ENCODE measurements at places on chromosomes 3 and 15.

DNA sequence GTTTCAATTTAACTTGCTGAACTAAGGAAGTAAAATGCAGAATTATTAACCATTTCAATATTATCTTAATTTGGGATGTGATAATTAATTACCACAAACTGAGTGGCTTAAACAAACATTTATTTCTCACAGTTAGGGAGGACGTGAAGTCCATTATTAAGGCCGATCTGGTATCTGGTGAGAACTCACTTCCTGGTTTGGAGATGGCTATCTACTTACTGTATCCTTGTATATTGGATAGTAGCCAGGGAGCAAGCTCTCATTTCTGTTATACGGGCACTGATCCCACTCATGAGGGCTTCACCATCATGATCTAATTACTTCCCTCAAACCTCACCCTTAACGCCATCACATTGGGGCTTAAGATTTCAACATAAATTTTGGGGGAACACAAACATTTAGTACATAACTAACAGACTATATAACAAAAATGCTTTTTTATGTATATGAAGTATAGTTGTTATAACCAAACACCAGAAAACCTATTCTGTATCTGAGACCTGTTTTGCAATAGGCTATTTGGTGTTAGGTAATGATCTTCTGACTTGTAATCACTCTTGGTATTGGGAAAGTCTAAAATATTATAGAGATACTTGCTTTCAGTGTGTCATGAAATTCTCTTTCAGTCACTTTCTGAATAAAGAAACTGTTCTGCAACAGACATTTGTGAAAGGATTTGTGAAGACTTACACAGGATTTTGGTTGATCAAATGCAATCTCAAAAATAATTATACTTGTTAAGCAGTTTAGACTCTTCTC lies 4.7 kb upstream of the KPNA4 start:
- no peak for DNase-seq

- no peak for DNase-seq
Measured at GRCh38 chr3:38843898-38844297, 27.9 kb upstream of the SCN10A start.

DNA sequence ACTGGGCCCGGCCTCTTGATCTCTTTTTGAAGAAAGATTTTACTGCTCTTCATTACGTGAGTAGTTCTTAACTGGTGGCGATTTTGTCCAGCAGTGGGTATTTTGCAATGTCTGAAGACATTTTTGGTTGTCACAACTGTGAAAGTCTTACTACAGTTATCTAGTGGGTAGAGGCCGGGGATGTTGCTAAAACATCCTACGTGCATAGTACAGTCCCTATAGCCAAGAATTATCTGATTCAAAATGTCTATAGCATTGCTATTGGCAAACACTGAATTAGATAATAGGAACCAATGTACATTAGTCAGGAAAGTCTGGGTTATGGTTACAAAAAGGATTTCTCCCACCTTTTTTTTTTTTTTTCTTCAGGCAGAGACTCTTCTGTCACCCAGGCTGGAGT lies 38.1 kb downstream of the FOXL2 start:
- DNase-seq, result no peak

- DNase-seq, result no peak
Measured at GRCh38 chr3:67657192-67657591, 2.8 kb upstream of the SUCLG2 start.

GRCh38 chr15:27019687-27020086 lies 48.7 kb downstream of the GABRG3 start:
- no peak for DNase-seq

DNA sequence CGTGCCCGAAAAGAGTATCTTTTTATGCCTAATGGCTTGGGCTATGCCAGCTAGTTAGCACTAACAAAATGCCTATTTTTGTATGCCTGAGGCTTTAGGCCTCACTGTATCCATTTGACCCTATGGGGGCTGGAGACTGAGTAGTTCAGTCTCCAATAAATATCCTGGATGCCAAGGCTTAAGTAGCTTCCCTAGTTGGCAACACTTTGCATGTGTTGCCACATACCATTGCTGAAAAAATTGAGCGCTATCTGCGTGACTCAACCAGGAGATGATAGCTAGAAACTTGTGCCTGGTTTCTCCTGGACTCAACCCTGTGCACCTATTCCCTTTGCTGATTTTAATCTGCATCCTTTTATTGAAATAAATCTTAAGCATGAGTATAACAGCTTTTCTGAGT lies 58.4 kb upstream of the ATP2C1 start:
- no peak for DNase-seq

- DNase-seq, result no peak
Measured at GRCh38 chr3:195227871-195228270, 43.1 kb downstream of the XXYLT1 start.

DNA sequence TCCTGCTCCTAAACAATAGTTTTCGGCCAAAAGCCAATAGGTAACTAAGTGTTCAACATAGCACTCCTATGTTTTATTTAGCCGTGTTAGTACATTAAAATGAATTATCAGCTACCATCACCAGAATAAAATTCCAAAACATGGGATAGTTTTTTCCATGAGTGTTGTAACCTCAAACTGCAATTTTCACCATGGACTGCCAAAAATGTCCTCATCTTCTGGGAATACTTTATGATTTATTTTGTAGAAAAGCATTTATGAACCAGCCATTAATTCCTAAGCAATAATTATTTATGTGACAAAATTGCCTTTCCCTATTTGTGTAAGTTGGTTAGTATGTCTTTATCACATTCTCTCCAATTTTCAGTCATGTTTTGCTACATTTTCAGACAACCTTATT lies 438.1 kb downstream of the NAALADL2 start:
- DNase-seq, result no peak

- no peak for DNase-seq
Measured at GRCh38 chr15:36807134-36807764, 227.8 kb downstream of the CDIN1 start.

DNA sequence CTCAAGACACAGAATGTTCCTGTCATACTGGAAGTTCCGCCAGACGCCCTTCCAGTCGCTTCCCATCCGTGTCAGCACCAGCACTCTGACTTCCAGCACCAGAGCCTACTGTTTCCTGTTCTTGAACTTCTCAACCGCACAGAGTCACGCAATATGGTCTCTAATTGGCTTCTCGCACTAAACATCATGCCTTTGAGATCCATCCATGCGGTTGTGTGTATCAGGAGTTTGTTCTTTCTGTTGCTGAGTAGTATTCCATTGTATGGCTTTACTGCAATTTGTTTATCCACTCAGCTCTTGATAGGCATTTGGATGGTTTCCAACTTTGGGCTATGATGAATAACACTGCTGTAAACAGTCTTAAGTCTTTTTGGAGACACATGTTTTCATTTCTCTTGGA lies 112.1 kb downstream of the LRRK1 start:
- DNase-seq, result no peak

DNA sequence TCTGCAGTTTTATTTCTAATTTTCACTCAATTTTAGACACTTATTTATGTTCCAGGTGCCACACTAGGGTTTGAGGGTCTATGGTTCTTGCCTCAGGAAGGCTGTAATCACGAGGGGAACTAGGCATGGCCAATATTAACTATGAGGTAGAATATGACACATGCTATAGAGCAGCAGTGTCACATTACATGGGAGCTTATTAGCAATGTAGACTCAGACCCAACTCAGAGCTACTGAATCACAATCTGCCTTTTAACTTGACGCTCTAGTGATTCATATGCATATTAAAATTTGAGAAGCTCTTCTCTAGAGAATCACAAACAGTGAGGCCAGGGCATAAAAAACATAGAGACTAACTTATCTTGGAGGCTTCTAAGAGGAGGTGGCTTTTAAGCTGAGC lies 32.8 kb upstream of the MRPL3 start:
- DNase-seq, result no peak

GRCh38 chr3:189771842-189772450 lies 140.8 kb downstream of the TP63 start:
- no peak for DNase-seq

DNA sequence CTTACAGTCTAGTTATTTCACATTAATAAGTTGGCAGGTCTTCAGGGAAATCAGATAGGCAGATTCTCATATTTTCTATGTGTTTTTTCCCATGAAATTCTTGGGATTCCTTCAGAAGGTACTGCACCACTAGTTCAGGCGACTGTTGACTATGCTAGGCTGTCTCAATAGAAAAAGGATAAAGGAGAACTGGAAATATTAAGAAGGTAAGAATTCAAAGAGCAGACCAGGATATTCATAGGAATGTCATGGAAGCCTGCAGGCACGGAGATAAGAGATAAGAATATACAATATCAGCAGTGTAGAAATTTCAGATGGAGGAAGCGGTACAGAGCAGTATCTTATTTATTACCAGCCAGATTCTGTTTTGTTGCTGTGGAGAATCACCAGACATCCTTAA lies 432.1 kb upstream of the MDFIC2 start:
- no peak for DNase-seq

- peak; percentile 81 for DNase-seq
Measured at GRCh38 chr15:72230197-72231065, 559 bp downstream of the PKM start.

DNA sequence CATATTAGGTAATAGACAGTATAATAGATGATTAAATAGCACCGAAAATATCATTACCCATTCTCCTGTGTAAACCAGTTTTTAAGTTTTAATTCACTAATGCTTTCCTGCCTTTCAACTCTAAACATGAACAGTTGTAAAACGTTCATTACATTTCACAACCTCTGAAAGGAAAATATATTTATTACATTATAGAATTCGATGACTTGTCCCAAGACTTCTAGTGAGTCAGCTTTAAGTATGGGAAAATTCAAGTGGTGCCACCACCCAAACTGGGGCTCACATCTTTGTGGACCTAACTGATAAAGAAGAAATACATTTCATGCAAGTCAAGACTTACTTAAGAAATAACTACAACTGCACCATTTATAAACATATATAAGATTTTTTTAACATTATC lies 2.0 kb downstream of the TRIM59 start:
- no peak for DNase-seq

GRCh38 chr3:5195605-5196004 lies 8.1 kb downstream of the EDEM1 start:
- no peak for DNase-seq

DNA sequence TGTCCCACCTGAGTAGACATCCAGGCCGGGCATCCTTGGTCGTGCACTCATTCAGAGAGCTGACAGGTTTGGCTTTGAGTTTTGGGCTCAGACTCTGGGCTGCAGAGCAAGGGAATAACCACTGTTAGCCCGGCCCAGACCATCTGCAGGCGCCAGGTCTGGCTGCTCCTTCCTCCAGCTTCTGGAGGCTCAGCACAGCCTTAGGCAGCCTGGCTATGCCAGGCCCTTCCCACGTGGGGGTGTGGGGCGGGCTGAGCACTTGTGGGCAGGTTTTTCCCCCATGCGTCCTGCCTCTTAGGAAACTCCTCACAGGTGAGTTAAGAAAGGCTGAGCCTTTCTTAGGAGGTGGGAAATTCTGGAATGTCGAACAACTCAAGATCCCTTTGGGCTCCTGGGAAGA lies 11.2 kb downstream of the PLA2G4B start:
- no peak for DNase-seq

DNA sequence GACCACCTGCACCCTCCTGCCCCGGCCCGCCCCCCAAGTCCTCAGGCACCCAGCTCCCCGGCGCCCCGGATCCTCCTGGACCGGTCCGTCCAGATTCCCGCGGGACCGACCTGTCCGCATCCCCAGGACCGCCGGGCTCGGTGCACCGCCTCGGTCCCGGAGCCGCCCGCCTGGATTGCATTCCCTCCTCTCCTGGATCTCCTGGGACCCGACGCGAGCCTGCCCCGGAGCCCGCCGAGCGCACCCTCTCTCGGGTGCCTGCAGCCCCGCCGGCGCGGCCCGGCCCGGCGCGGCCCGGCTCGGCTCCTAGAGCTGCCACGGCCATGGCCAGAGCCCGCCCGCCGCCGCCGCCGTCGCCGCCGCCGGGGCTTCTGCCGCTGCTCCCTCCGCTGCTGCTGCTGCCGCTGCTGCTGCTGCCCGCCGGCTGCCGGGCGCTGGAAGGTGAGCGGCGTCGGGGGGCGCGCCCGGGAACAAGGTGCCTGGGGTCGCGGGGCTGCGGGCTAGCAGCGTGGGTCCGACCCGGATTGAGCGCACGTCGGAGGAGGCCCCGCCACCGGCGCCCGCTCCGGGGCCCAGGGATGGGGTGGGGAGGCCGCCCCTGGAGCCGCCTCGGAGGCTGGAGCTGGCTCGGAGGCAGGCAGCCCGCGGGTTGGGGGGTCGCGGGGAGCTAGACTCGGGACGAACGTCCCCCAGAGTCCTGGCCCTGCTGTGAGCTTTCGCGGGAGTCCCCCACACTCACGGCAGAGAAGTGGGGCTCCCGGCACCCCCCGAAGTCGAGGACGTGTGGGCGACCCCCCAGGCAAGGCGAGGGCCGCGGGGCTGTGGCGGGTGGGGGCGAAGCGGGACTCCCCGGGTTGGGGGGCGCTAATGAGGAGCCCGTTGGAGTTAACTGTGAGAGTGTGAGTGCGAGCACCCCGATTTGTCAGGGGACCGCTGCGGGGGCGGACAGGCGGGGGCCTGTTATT lies 610 bp downstream of the EPHB3 start:
- DNase-seq, result no peak

DNA sequence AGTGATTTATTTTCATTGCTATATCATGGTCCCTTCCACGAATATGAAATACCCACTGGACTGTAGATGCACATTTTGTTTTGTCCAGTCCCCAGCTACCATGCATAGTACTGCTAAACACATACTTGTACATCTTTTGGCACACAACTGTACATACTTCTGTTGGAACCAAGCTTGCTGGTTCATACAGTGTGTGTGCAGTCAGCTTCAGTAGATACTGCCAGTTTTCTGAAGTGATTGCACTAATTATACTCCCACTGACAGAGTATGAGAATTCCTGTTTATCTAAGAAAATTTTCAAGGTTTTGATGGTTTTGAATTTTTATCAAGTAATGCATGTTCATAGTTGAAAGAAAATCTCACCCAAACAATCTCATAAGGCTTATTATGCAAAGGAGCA lies 100.7 kb upstream of the LMCD1 start:
- no peak for DNase-seq

DNA sequence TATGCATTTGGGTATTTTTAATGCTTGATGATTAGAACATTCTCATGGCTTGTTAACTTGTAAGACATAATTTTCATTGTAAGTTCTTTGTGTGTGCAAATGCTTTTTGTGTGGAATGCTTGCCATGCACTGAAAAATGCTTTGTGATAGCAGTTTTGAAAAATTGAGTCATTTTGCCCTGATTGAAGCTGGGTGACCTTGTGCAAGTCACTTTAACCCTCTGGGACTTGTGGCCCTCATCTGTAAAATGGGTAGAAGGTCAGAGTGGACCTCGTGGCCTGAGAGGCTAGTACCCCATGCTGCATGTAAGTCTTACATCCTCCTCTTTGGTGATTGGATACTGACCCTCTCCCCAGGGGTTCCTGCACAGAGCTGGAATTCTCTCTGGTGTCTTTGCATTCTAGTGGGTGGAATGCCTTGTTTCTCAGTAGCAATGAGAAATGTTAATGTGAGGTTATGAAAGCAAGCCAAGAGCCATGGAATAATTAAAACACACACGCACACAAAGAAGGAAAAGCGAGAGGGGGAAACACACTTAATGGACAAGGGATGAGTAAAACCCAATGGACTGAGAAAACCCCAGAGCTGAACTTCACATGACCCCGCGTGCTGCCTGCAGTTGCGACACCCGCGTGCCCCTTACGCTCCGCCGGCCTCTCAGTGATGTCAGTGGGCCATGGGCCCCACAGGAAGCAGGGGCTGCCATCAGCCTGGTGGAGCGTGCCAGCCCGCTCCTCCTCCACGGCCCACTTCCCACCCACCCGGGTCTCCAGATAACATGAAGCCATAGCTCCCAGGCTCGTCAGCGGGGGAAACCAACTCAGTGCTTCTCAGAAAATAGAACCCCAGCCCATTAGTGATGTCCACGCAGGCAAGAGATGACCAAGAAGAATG lies 44.0 kb downstream of the SMAD3 start:
- DNase-seq, result no peak
